SK-N-SH (cell line): ENCODE measurements at places on chromosomes 13 and 19.

- DNase-seq: no peak
Observed at GRCh38 chr19:17721821-17722220, 2.5 kb downstream of the MAP1S start.

GRCh38 chr19:43699506-43700394, 16.1 kb upstream of the IRGC start:
- peak; percentile 63 for DNase-seq

GRCh38 chr19:58229255-58229639, 533 bp downstream of the ZNF544 start:
- DNase-seq: peak; percentile 44

- DNase-seq: no peak
Observed at GRCh38 chr13:65943024-65943423, 1287.1 kb downstream of the PCDH9 start.

GRCh38 chr19:18995804-18996241, 37.5 kb downstream of the SUGP2 start:
- peak; percentile 70 for DNase-seq

DNA sequence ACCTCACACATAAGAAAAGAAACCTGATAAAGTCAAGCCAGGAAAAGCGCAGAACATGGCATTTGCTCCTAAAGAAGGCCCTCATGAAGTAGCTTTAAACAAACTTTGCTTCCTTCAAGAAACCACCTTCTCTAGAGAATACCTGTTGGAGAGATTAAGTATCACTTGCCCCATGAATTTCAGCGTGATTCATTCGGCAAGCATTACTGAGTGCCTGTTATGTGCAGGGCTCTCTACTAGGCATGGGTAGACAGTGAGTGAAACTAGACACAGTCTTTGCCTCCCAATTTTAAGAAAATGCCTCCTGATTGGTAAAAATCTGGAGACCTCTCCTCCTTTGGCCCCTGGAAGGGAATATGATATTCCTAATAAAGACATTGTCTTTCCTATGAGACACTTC, 475.8 kb upstream of the NBEA start:
- no peak for DNase-seq

GRCh38 chr19:13010992-13011652, 15.8 kb downstream of the NFIX start:
- no peak for DNase-seq

GRCh38 chr19:35559781-35560180, 3.7 kb downstream of the ATP4A start:
- no peak for DNase-seq

DNA sequence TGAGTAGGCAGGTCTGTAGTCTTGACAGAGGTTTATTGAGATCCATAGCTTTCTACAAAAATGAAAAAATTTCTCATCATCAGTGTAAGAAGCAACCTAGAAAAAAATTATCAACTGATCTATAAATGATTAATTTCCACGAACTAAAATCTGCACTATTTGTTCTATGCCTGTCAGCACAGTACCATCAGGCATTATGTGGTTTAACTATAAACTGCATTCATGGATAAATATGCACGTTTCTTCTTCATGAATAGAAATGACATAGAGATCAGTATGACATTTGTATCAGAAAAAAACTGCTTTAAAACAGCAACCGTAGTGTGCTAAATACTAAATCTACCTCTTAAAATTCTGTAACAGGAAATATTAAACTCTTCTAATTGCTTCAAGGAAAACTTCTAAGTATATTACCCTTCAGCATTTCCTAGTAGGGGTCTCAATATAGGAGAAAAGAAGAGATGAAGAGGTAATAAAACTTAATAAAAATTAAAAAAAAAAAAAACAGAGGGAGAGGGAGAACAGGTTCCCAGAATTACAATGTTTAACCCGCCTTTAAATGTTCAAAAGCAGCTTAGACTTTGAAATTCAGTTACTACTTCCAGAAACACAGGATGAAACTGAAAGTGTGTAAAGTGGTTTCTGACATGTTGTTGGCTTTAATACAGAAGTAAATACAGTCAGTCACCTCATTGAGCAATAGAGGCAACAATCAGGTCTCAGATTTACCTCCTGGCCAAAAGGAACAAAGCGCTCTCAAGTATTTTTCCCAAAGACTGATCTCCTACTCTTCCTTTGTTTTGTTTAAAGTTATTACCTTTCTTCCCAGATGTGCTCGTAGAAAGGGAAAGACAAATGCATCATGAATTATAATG, 144.4 kb downstream of the DIAPH3 start:
- DNase-seq: no peak

- peak; percentile 61 for DNase-seq
Observed at GRCh38 chr13:100751826-100752225, 77.2 kb upstream of the TMTC4 start.

- no peak for DNase-seq
Observed at GRCh38 chr13:111210544-111211469, 95.7 kb downstream of the ARHGEF7 start.

DNA sequence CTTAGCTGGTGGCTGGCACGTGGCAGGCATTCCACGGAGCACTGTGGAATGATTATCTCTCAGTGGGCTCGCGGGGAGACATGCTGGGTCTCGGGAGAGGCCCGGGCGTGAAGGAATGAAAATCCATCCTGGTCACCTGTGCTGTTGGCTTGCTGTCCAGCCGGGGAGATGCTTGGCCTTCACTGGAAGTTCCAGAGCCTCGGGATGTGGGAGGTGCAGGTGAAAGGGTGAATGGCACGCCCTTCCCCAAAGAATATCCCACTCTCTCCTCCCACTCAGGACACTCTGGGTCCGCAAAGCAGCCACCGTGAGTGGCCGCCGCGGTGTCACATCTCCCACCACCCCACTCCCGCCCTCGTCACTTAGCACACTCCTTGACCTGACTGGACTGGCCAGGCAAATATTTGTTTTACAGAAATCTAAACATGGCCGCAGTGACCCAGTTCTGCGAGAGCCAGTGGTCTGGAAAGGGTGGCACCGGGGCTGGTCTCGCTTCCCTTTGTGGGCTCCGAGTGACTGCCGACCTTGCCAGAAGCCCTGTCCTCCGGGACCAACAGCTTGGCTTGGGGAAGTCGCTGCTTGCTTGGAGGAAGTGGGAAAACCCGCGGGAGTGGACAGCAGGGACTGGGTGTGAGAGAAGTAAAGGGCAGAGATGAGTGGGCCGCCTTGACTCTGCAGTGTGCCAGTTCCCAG, 8.0 kb downstream of the DPP9 start:
- DNase-seq: peak; percentile 15

- DNase-seq: no peak
Observed at GRCh38 chr13:97003071-97003470, 8.8 kb upstream of the OXGR1 start.

- no peak for DNase-seq
Observed at GRCh38 chr13:97328222-97328790, 105.7 kb upstream of the RAP2A start.

DNA sequence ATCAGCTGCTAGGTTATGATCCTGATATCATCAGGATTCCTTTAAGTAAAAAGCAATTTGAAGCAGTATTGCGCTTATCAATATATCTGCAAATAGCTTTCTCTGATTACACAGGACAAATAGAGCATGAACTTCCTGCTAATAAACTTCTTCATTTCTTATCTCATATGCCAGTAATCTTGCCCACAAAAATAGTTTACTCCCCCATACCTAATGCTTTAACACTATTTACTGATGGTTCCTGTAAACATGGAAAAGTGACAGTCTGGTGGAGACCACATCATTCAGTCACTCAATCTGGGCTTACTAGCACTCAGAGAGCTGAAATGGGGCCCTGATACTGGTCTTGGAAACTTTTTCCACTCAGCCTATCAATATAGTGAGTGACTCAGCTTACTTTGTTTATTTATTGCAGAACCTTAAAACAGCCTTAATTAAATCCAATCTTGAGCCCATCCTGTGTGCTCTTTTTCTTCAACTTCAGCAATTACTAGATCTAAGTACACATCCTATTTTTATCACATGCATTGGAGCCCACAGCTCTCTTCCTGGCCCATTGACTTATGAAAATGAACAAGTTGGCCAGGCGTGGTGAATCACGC, 1464.3 kb downstream of the UQCRFS1 start:
- no peak for DNase-seq

DNA sequence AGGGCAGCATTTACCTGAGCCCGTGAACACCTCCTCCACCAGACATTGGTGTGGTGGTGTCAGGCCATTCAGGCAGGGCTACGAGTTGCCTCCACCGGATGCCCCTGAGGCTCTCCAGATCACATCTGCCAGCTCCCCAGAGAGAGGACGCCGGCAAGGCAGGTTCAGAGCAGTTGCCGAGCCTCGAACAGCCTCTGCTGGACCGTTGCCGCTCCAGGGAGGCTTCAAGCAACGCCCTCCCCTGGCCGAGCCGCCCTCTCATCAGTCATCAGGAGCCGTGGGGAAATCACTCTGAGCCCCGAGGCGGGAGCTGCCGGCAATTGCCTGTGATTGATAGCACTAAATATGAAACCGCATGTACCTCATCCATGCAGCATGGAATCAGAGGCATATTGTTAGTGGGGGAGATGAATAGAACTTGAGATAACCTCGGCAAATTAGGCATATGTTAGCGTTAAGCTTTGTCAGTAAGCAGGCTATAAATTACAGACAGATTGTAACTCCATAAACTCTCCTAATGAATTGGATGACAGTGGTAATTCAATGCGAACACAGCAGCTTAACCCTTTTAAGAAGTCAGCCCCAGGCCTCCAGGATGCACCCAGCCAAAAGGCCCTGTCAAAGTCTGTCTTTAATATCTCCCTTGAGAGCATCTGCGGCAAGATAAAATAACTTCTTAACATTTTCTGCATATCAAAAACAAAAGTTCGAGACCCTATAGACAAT, 29.8 kb upstream of the SPACA7 start:
- no peak for DNase-seq

- DNase-seq: no peak
Observed at GRCh38 chr13:84739021-84739420, 856.7 kb upstream of the SLITRK1 start.

GRCh38 chr13:85654227-85654626, 145.0 kb downstream of the SLITRK6 start:
- peak; percentile 21 for DNase-seq

- DNase-seq: no peak
Observed at GRCh38 chr19:46685189-46685588, 24.2 kb upstream of the DACT3 start.

GRCh38 chr13:99658261-99658991, 157.2 kb downstream of the TM9SF2 start:
- DNase-seq: peak; percentile 59

GRCh38 chr13:28329395-28330158, 165.4 kb downstream of the FLT1 start:
- DNase-seq: no peak

- no peak for DNase-seq
Observed at GRCh38 chr13:81116461-81117282, 775.7 kb upstream of the SPRY2 start.

- no peak for DNase-seq
Observed at GRCh38 chr13:99484473-99484872, 16.8 kb upstream of the TM9SF2 start.

- no peak for DNase-seq
Observed at GRCh38 chr19:16397791-16398529, 73.3 kb downstream of the KLF2 start.

DNA sequence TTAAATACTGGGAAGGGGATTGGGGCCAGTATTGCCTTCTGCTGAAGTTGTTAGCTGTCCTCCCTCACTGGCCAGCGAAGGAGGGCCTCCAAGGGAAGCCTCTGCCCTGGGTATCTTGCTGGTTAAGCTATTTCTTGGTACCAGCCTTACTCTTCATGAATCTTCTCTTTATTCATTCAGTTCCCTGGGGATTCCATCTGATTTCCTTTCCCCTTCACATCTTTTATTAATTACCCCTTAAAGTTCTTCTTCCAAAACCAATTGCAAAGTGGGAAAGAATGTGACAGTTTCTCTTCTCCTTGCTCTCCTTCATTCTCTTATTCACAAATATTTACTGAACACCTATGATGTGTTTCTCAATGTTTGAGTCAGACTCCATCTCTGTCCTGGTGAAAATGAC, 36.7 kb upstream of the STK24 start:
- DNase-seq: no peak

DNA sequence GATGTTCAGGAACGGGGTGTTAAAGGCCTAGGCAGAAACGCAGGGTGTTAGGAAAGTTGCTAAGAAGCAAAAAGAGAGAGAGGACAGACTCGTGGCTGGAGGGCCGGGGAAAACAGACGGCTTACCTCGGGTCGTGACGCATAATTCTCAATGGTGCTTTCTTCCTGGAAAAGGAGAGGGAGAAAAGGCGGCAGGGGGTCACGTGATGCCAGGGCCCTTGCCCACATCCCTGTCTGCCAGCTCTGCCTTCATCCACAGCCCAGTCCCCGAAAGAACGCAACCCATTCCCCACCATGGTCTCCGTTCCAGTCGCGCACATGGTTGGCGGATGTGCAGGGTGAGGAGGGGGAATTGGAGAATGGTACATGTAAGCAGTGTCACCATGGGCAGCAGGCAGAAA, 1.6 kb downstream of the KRTDAP start:
- no peak for DNase-seq

DNA sequence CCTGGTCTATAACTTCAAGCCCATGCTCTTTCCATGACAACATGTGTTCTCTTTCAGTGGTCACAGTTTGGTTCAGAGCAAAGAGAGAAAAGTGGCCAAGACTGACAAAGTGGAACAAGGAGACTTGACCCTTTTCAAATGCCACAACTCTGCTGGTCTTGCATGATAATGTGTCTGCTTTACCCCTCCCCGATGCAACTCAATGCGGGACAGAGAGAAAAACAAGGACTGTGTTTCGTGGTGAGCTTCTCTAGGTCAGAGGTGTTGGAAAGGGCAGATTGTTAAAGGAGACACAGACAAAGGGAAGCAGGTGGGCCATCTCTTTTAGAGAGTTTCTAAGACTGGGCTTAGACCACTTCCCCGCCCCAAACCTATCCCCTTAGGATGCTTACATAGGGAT, 61.6 kb upstream of the SERTM1 start:
- no peak for DNase-seq

DNA sequence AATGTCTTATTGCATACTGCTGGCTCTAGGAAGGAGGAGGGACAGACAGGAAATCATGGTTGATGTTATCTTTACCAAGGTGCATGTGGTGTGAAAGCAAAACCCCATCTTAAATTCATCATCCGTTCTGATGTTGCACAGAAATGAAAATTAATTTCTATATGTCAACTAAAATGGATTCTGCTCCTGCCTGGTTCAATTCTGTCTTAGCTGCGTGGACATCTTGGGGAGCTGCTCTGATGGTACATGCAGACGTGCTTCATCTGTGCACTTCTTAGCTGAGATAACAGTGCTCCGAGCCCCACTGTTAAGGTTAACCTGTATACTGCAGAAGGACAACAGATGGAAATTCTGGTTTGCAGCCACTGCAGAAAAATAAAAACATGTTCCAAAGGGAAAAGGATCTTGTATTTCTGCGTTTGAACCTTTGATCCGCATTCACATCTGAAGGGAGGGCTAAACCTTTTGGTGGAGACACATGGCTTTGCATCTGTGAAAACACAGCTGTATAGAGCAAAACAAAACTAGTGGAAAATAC, 155.6 kb downstream of the TM9SF2 start:
- no peak for DNase-seq

GRCh38 chr19:46620716-46621115, 4.2 kb downstream of the PTGIR start:
- DNase-seq: peak; percentile 82

- no peak for DNase-seq
Observed at GRCh38 chr13:40697711-40698110, 31.3 kb upstream of the FOXO1 start.

GRCh38 chr13:89831157-89831556, 1516.3 kb upstream of the MIR17HG start:
- DNase-seq: no peak
